ENCODE measurements at places on chromosomes 12 and 14. TPM values are rescaled to one million over a fixed set of nuclear protein-coding genes. Genes with fewer than 3 reads are reported as not detected.
A peak's percentile ranks its signal among the peaks of the same experiment; 100 is the strongest.

TTC6 gene
- total RNA-seq = 4.5 TPM

CMTM5 gene
- total RNA-seq = 0.40 TPM

SLCO1B1 gene
- total RNA-seq = not detected

FOXN4 gene
- total RNA-seq = not detected

PRH2 gene
- not detected for total RNA-seq

GLIPR1L1 gene
- total RNA-seq = not detected

- no peak overlapping the region for H3K27ac ChIP-seq
- H3K4me3 ChIP-seq = no peak overlapping the region
- no peaks in the 10 kb centered on the region for H3K27me3 ChIP-seq
- no peaks in the 10 kb centered on the region for H3K4me1 ChIP-seq
- DNase-seq = no peak
Measured at GRCh38 chr14:40204441-40205175, 772.4 kb upstream of the FBXO33 start.

DNA sequence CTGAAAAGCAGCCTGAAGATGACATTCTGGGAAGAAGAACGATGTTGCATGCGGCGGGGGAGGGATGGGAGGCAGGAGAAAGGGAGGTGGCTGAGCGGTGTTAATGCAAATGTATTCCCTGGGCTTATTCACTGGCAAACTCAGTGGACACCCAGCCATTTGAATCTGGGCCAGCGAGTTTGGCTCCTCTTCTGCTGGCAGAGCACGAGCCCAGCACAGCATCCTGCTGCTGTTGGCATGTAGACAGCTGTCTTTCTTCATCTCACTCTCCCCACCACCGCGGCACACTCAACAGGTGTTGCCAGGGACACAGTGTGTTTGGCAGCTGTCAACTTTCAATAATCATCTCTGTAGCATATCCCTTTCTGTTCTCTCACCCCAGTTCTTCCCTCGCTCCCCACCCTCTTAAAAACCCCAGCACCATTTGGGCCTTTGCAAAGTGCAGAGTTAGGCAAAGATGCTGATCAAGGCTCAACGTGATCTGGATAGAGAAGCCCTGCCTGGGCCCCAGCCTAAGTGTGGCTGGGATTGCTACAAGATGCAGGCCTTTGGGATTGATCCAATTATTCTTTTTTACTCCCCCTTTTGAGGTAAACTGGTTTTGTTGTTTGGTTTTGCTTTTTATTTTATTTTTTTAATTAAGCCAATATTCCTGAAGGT is 131.9 kb downstream of the EXOC5 start:
- no peak overlapping the region for H3K4me3 ChIP-seq
- H3K36me3 ChIP-seq = no peaks in the 10 kb centered on the region
- H3K27me3 ChIP-seq = no peaks in the 10 kb centered on the region
- H3K4me1 ChIP-seq = no peaks in the 10 kb centered on the region
- DNase-seq = no peak

- no peaks in the 10 kb centered on the region for H3K27me3 ChIP-seq
- H3K4me3 ChIP-seq = no peak overlapping the region
- no peaks in the 10 kb centered on the region for H3K36me3 ChIP-seq
- no peak for DNase-seq
- peak overlapping the region; percentile 39 for H3K27ac ChIP-seq
Measured at GRCh38 chr14:68285421-68286179, 466.0 kb downstream of the RAD51B start.

DNA sequence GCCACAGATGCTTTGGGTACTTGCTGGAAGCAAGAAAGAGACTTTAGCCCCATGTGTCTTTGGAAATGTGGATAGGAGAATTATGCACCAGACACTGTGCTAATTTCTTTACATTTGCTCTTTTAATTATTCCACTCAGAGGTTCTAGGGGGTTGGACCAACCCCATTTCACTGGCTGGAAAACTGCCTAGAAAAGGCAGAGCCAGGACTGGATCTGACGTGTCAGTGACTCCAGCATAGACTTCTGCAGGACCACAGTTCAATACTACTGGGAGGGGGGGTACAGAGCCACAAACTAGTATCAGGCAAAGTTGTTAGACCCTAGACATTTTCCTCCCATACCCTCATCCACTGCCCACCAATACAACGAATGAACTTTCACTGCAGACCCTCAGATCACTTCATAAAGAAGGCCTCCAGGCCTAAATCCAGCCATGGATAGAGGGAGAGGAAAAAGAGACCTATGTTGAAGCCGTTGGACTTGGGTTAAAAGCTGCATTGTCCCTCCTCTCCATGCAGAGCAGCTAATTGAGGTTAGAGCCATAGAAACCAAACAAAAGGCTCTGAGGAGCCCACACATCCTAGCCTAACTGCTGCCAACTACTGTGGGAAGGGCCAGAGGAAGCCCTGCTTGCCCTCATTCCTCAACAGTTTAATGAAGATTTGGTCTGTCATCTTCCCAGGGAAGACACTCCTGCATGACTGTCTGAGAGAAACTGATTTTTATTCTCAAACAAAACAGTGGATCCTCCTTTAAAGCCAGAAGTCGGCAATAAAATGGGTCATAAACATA is 68.7 kb downstream of the STON2 start:
- no peaks in the 10 kb centered on the region for H3K4me1 ChIP-seq
- H3K36me3 ChIP-seq = no peaks in the 10 kb centered on the region
- no peaks in the 10 kb centered on the region for H3K27me3 ChIP-seq
- no peak for DNase-seq
- no peak overlapping the region for H3K4me3 ChIP-seq
- H3K27ac ChIP-seq = no peak overlapping the region

DNA sequence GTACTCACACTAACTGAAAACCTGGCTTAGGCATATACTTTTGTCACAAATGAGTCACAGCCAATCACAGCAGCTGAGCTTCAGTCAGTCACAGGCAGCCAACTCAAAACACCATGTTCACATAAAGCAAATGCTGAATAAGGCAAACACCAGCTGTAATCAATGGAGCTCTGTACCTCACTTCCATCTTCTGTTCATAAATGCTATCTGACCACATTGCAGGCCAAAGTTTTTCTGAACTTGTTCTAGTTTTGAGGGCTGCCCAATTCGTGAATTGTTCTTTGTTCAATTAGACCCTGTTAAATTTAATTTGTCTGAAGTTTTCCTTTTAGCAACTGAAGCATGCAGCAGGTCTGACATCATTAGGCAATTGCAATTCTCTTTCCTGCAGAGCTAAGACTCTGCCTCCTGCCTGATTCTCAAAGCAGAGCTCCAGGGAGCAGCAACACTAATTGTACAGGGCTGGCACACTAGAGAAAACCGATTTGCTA is 129.9 kb downstream of the WIF1 start:
- no peak overlapping the region for H3K27ac ChIP-seq
- H3K36me3 ChIP-seq = no peaks in the 10 kb centered on the region
- H3K4me3 ChIP-seq = no peak overlapping the region
- no peak for DNase-seq
- no peaks in the 10 kb centered on the region for H3K4me1 ChIP-seq

GRCh38 chr14:71107921-71108320 is 200.7 kb downstream of the PCNX1 start:
- H3K36me3 ChIP-seq = no peaks in the 10 kb centered on the region
- H3K4me1 ChIP-seq = no peaks in the 10 kb centered on the region
- no peak overlapping the region for H3K4me3 ChIP-seq
- no peaks in the 10 kb centered on the region for H3K27me3 ChIP-seq

GRCh38 chr14:58395812-58396788 is at the start of gene TOMM20L:
Gene TOMM20L, plus strand, starts transcription at chr14:58395930. Its CDS starts 28 bp downstream, at chr14:58395958.
- H3K36me3 ChIP-seq = no peaks in the 10 kb centered on the region
- peak within 1 kb of the TSS; percentile 89 for H3K27ac ChIP-seq

DNA sequence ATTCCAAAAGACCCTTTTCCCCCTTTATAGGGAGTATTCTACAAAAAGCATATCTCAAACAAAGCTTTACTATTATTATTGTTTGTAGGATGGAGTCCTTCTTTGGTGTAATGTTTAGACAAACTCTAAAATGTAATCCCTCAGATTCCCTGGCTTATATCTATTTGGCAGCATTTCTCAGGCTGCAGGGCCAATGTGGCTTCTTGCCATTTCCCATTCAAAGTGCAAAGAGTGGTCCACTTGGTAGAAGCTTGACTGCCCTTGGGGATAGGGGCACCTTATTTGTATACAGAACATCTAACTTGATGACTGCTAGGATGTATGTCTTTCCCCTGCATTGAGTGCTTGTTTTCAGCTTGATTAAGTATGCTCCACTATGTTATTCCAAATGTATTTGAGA is 242.7 kb downstream of the PRKD1 start:
- H3K27me3 ChIP-seq = no peaks in the 10 kb centered on the region
- no peaks in the 10 kb centered on the region for H3K4me1 ChIP-seq
- H3K27ac ChIP-seq = no peak overlapping the region
- H3K4me3 ChIP-seq = no peak overlapping the region
- H3K36me3 ChIP-seq = no peaks in the 10 kb centered on the region
- DNase-seq = no peak

DNA sequence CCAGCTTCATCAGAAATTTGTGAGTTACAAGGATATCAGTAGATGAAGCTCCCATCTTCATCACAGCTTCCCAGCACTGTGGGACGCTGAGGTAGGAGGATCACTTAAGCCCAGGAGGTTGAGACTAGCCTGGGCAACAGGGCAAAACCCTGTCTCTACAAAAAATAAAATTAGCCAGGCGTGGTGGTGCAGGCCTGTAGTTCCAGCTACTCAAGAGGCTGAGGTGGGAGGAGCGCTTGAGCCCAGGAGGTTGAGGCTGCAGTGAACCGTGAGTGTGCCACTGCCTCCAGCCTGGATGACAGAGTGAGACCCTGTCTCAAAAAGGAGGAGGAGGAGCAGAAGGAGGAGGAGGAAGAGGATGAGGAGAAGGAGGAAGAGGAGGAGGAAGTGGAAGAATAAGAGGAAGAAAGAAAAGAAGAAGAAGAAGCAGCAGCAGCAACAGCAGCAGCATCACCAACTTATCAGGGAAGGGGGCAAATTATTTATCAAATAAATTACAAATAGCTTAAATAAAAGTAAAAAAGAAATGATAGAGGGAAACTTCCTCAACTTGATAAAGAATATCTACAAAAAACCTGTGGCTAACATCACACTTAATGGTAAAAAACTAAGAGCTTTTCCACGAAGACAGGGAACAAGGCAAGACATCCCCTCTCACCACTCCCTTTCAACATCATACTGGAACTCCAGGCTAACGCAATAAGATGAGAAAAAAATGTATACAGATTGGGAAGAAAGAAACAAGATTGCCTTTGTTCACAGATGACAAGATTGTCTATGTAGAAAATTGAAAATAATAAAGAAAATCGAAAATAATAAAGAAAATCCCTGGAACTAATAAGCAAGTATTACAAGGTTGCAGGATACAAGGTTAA is 69.6 kb downstream of the NINJ2 start:
- no peaks in the 10 kb centered on the region for H3K36me3 ChIP-seq
- no peaks in the 10 kb centered on the region for H3K27me3 ChIP-seq
- H3K4me1 ChIP-seq = no peaks in the 10 kb centered on the region
- no peak for DNase-seq

DNA sequence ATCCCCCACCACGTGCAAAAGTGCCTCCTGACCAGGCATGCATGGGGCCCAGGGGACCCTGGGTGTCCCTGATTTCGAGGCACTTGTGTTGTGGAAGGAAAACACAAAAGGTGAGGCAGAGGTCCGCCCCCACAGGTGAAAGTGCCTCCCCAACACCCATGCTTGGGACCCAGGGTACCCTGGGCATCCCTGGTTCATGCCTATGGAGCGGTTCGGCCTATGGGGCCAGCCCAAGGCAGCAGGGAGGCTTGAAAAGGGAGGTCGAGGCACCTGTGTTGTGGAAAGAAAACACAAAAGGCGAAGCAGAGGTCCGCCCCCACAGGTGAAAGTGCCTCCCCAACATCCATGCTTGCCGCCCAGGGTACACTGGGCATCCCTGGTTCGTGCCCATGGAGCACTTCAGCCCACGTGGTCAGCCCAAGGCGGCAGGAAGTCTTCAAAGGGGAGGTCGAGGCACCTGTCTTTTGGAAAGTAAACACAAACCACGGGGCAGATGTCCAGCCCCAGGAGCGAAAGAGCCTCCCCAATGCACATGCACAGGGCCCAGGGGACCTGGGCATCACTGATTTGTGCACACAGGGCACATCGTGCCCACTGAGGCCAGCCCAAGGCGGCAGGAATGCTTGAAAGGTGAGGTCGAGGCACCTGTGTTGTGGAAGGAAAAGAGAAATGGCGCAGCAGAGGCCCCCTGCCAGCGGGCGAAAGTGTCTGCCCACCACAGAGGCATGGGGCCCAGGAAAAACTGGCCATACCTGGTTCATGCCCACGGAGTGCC is 375.5 kb downstream of the ALG10 start:
- no peak overlapping the region for H3K27ac ChIP-seq
- DNase-seq = peak; percentile 11
- no peak overlapping the region for H3K4me3 ChIP-seq
- no peaks in the 10 kb centered on the region for H3K4me1 ChIP-seq
- H3K27me3 ChIP-seq = no peaks in the 10 kb centered on the region

- DNase-seq = no peak
- H3K4me3 ChIP-seq = no peak overlapping the region
- H3K27ac ChIP-seq = no peak overlapping the region
- H3K27me3 ChIP-seq = no peaks in the 10 kb centered on the region
- H3K4me1 ChIP-seq = no peaks in the 10 kb centered on the region
Measured at GRCh38 chr14:72708708-72709475, 185.0 kb downstream of the DPF3 start.

DNA sequence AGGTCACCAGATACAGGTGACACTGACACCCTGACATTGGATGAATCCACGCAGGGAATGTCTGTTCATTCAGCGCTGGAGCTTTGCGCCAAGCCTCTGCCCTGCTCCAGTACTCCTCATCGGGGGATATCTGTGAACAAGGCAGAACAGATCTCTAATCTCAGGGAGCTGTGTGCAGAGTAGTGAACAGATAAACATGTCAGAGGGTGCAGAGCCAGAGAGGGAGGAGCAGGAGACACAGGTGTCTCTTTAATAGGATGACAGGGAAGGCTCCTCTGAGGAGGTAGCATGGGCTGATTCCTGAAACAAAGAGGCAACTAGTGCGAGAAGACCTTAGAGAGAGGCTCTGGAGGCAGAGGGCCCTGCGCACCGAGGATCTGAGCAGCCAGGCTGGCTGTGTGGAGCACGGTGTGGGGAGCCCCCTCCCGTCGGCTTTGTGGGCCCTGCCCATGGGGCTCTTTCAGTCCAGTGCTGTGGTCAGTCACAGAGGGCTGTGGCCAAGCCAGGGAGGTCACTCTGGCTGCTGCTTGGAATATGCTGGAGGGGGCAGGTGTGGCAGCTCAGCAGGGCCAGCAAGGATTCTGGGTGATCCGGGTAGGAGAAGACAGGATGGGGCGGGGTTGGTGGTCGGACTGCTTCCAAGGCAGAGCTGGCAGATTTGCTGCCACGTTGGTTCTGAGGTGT is 55.6 kb downstream of the TECPR2 start:
- H3K36me3 ChIP-seq = no peaks in the 10 kb centered on the region
- DNase-seq = no peak
- no peaks in the 10 kb centered on the region for H3K27me3 ChIP-seq
- no peak overlapping the region for H3K27ac ChIP-seq

- no peaks in the 10 kb centered on the region for H3K27me3 ChIP-seq
- no peaks in the 10 kb centered on the region for H3K4me1 ChIP-seq
- H3K4me3 ChIP-seq = peak within 1 kb of the TSS; percentile 71
- H3K36me3 ChIP-seq = no peaks in the 10 kb centered on the region
Measured at GRCh38 chr12:93571925-93572711, at the start of gene SOCS2. Gene SOCS2, plus strand, starts transcription at chr12:93572675. Its CDS starts 223 bp downstream, at chr12:93572898.

DNA sequence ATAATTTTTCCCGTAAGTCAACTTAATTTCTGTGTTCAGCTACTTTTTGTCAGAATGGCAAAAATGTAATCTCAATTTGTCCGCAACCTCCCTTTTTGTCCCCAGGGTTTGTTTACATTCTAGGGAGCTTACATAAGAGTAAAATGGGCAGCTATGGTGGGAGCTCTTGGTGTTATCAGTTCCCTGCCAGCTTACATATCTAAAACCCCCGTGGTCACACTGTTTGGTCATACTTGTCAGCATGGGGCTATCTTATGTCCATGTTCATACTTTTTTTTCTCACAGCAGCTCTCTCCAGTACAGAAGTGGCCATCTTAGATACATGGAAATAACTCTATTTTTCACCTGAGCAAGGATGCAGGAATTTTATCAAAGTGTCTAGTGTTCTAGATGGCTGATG is 16.7 kb downstream of the SLCO1C1 start:
- no peak for DNase-seq
- H3K4me3 ChIP-seq = no peak overlapping the region
- no peaks in the 10 kb centered on the region for H3K27me3 ChIP-seq
- no peak overlapping the region for H3K27ac ChIP-seq

Measured in colonic mucosa (tissue), 4 donors.